ENCODE measurements at places on chromosomes 2 and 18.

DNA sequence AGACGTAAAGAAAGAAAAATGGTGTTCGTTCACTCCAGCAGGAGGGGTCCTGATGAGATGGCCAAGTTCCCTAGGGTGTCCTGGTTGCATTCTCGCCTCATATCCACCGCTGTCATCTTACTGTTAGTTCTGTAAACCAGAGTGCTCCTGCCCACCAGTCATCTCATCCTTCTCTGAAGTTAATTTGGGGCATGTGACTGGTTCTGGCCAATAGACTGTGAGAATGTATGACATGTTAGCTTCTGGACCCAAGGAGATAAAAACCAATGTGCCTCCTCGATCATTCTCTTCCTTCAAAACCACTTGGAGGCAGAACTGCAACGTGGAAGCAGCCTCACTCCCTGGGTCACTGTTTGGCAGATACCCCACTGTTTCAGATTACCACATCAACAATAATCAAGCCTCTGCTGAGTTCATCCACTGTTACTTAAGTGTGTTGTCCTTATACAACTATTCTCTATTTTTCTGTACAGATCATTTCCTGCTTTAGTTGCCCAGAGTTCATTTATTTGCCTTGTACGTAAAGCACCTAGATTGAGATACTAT, 759.1 kb downstream of the TSN start:
- no peak for DNase-seq

GRCh38 chr2:74571058-74571457, 16.5 kb downstream of the DOK1 start:
- DNase-seq: no peak

DNA sequence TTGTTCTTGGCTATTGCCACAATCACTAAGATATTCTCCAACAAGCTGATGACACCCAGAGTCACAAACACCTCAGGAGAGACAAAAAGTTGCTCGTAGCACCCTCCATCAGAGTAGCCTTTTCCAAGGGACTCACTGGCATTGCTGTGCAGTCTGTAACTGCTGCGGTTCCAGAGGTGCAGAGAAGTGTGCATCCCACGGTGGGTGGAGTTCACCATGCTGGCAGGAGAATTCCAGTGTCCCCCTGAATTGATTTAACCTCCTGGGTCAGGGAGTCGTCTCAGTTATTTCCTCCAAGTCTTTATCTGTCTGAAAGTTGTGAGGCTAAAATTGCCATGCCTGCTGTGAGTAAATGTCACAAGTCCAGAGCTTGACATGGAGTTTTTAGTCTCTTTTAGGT, 443 bp downstream of the MC4R start:
- DNase-seq: no peak

GRCh38 chr2:62974999-62975398, 75.6 kb upstream of the OTX1 start:
- no peak for DNase-seq

GRCh38 chr2:168461178-168461941, 5.3 kb downstream of the CERS6 start:
- no peak for DNase-seq

DNA sequence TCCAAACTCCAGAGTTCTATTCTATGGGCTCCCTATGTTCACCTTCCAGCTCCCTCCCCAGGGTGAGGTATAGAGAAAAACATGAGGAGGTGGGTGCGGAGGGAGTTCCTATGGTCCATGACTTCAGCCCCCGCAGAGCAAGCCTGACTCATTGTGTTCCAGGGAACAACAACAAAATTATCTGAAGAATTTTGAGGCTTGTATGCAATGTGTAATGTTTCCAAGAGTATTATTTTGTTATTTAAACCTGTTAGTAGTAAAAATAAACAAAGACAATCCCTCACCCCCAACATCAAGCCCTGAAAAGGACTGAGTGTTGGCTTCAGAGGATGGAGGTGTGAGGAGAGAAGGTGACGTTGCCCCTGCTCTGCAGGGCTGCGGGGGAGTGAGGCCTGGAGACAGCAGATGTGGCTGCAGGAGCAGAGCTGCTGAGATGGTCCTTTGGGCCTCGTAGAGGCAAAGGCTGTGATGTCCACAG, 29.0 kb downstream of the LAMA3 start:
- DNase-seq: no peak

DNA sequence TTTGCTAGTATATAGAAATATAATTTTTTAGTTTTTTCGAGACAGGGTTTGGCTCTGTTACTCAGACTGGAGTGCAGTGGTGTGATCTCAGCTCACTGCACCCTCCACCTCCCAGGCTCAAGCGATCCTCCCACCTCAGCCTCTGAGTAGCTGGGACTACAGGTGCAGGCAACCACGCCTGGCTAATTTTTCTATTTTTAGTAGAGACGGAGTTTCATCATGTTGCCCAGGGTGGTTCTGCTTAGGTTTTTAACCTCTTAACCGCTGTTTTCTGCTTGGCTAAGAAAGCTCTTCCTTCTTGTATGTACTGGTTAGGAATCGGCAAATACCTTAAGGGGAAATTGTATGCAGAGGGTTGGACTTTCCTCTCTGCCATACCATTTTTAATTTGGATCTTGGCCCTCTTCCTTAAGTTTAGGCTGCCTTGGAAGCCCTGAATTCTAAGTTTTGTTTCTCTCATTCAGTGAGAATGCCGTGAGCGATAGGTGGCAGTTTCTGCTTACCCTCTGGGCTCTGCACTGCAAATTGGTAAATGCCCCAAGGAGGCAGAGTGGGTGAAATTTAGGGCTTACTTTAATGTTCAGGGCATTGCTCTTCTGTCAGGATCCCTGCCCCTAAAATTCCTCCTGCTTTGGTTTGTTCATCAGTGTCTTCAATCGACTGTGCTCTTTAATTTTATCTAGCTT, 32.3 kb downstream of the EML6 start:
- no peak for DNase-seq

DNA sequence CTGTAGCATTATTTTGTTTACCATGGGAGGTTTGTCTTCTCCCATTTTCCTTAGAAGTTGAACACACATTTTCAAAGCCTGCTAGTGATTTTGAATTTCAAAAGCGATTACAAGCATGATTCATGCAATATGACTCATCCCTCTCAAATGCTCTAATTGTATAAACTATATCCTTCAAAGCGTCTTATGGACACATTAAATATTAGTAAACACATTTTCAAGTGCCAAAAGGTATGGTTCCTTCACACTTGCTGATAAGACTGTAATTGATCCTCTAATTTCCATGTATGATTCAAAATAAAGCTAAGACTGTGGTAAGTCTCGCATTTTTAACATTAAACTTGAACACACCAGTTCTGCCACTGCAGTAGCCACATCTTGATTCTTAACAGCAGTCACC, 512.9 kb downstream of the LRRTM4 start:
- no peak for DNase-seq

DNA sequence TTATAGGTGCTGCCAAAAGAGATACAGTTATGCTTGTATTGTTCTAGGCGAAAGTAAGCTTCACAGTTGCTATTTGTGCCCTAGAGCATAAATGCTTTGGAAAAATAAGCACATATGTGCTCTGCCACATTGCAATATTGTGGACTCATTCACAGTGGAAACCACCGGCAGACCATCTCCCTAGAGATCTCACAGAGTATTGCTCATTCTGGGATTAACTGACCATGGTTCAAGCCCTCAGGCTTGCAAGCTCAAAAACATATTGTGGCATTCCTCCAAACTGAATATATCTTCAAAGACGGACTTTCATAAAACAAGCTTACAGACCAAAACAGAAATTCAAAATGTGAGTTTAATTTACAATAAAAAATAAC, 158.2 kb upstream of the CCDC150 start:
- DNase-seq: no peak

DNA sequence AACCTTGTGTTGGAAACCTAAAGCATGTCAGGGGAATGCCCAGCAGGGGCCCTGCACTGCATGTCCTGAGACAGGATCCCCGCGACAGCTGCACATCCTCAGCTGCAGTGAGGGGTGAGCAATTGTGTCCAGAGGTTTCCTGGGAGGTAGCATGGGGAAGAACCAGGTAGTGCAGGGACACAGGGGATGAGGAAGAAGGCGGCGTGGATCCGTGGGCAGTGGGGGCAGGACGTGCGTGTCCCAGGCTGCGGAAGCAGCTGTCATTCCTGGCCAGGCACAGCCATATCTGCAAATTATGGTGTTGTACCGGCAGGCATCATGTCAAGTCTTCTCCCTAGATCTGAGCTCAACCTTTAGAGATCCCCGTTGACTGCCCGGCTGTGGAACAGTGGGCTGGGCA, 238.2 kb upstream of the MYT1L start:
- no peak for DNase-seq

GRCh38 chr18:23964282-23965238, 50.0 kb upstream of the TTC39C start:
- DNase-seq: no peak

Measured in cerebellum (tissue), 4 donors.